Adrenal gland (tissue), 19 donors: ENCODE measurements at places on chromosomes 1 and 21. TPM values are rescaled to one million over a fixed set of nuclear protein-coding genes. Genes with fewer than 3 reads are reported as not detected.

CSF3R gene
- 2.3 TPM for polyA plus RNA-seq

DEPDC1 gene
- 0.03 TPM for polyA plus RNA-seq

LMX1A gene
- polyA plus RNA-seq, result not detected

KCNN3 gene
- 0.80 TPM for polyA plus RNA-seq

PRPF38B gene
- polyA plus RNA-seq, result 39.5 TPM

TIAM1 gene
- polyA plus RNA-seq, result 7.4 TPM
